Panc1 (cell line): ENCODE measurements at places on chromosomes 4 and X.

DNA sequence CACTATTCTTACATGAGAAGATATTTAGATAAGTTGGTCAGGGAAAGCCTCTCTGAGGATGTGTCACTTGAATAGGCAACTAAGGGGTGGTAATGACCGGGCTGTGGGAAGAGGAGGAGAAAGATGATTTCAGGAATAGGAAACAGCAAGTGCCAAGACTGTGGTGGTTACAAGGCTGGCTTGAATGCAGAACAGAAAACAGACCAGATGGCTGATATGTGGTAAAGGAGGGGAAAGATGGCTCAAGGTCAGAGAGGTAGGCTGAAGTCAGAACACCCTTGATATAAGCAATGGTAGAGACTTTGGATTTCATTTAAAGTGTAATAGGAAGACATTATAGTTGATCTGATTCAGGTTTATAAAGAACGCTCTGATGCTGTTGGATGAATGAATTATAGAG is 15.0 kb downstream of the TLR7 start:
- no peak for DNase-seq

DNA sequence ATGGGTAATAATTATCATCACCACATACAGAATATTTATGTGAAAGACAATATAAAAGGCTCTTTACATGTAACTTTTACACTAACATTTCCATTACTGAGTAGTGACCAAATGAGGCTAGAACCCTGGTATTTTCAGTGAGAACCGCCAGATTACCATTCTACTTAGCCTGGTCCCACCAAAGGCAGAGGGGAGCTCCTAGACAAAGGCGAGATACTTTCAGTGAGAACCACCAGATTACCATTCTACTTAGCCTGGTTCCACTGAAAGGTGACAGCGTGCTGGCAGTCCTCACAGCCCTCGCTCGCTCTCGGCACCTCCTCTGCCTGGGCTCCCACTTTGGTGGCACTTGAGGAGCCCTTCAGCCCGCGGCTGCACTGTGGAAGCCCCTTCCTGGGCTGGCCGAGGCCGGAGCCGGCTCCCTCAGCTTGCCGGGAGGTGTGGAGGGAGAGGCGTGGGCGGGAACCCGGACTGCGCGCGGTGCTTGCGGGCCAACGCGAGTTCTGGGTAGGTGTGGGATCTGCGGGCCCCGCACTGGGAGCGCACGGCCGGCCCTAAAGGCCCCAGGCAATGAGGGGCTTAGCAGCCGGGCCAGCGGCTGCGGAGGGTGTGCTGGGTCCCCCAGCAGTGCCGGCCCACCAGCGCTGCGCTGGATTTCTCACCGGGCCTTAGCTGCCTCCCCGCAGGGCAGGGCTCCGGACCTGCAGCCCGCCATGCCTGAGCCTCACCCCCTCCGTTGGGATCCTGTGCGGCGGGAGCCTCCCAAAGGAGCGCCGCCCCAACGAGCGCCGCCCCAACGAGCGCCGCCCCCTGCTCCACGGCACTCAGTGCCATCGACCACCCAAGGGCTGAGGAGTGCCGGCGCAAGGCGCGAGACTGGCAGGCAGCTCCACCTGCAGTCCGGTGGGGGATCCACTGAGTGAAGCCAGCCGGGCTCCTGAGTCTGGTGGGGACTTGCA is 1276.1 kb downstream of the PCDH7 start:
- no peak for DNase-seq

DNA sequence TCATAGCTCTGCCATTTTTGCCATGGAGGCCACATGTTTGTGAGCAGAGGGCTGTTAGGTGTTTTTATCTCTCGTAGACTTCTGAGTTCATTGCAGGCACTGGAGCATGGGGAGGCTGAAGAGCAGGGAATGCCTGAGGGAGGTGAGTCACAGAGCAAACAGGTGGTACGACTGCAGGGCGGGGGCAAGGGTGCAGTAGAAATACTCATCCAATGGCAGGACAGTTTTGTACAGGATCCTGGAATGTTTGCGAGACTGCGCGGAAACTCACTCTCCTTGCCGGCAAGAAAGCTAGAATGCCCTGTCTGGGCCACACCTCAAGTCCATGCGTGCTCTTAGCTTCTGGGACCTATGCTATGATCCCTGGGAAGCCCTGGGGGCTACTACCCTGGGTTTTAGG is 20.0 kb upstream of the VCX2 start:
- no peak for DNase-seq

GRCh38 chr4:121711263-121712000 is 14.7 kb upstream of the ANXA5 start:
- DNase-seq = no peak

GRCh38 chr4:154686838-154687237 is 57.0 kb upstream of the LRAT start:
- no peak for DNase-seq
